GM13976 (cell line): ENCODE measurements at places on chromosomes 12 and 14.
A peak's percentile ranks its signal among the peaks of the same experiment; 100 is the strongest.

DNA sequence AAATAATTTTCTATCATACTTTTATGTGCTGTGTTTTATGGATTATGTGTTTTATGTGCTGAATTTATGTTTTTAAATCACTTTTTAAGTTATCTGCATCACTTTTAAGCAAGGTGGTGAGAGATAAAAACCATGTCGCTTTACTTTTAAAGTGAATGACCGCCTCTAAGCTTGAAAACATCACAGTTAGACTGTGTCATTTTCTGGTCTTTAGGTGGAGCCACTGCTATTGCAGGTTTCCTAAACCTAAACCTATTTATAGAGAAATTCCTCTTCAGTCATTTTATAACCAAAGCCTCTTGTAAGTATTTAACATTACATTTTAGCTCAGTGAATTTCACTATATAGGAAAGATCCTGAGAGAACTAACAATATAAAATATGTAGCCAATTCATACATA lies 21.0 kb upstream of the MDM2 start:
- DNase-seq: no peak

DNA sequence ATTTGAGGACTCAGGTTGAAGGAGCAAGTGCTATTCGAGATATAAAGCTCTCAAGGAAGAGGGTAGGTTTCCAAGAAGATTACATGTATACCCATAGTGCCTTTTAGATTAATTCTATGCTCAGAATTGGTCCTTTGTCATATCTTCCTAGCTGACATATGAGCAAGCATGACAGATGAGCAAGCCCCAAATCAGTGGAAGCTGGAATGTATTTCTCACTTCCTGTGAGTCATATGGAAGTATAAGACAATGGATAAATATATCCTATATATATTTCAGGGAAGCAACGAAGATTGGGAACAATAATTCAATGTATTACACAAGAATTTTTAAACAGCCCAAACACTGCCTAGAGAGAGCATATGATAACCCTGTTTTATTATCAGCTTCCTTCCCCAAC lies 674.1 kb upstream of the ATXN7L3B start:
- DNase-seq: no peak

GRCh38 chr12:59675461-59675860 lies 79.6 kb downstream of the SLC16A7 start:
- no peak for DNase-seq

GRCh38 chr12:110010853-110011723 lies 11.9 kb downstream of the ANKRD13A start:
- peak; percentile 52 for DNase-seq

- no peak for DNase-seq
Measured at GRCh38 chr12:66156654-66157053, 13.1 kb downstream of the TMBIM4 start.

DNA sequence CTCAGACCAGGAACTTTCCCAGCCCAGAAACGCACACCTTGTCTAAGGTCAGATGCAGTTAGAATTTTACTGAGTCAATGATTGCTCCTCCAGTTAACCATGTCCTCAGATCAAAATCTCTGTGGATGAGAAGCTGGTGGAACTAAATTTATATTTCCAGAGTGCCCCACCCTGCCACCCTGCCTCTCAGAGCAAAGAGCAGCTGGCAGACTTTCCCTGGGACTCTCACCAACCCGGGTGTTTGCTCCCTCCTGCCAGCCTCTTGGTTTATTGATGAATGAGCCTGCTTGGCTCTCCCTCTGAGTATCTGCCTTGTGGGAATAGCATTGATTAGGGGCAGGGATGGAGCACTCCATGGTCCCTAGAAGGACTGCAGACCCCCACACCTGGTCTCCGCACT lies 5.9 kb upstream of the KRT1 start:
- no peak for DNase-seq

GRCh38 chr12:110079477-110080400 lies 31.4 kb upstream of the C12orf76 start:
- DNase-seq: peak; percentile 79
